ENCODE measurements at places on chromosomes 5 and 9.

- no peak for DNase-seq
Measured at GRCh38 chr9:37776328-37776727, 8.5 kb downstream of the EXOSC3 start.

GRCh38 chr9:3035579-3036332 is 191.9 kb upstream of the PUM3 start:
- DNase-seq, result no peak

DNA sequence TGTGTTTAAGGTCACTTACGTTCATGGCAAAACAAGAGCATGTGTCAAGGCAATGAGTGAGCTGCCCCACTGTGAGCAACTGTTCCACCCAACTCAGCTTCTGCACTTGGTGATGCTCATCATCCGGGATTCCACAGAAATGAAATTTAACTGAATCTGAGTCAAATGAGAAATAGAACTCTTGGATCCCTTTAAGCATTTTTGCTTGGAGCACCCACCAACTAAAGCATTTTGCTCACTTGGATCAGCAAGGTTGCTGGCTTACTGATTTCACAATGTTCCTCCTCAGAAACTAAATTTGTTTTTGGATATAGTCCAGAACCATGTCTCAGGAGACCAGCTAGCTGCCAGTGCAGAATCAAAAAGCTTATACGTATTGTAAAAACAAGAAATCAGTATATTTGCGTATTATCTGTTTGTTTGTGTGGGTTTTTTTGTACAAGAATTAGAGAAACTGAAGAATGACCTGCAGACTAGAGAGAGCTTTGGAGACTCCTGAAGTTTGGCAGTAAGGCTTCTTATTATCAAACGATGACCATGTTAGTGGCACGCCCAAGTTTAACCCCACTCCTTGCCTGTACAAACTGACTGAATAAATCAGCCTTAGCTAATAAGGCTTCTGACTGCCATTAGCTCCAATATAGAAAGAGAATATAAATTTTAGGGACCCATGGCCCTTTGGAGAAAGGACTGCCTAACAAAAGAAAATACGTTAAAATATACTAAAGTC is 153.8 kb upstream of the FST start:
- no peak for DNase-seq

- no peak for DNase-seq
Measured at GRCh38 chr5:12902611-12903010, 998.4 kb upstream of the CTNND2 start.

GRCh38 chr5:95347506-95348120 is 43.6 kb upstream of the FAM81B start:
- no peak for DNase-seq

- no peak for DNase-seq
Measured at GRCh38 chr5:3836528-3836927, 240.9 kb downstream of the IRX1 start.

DNA sequence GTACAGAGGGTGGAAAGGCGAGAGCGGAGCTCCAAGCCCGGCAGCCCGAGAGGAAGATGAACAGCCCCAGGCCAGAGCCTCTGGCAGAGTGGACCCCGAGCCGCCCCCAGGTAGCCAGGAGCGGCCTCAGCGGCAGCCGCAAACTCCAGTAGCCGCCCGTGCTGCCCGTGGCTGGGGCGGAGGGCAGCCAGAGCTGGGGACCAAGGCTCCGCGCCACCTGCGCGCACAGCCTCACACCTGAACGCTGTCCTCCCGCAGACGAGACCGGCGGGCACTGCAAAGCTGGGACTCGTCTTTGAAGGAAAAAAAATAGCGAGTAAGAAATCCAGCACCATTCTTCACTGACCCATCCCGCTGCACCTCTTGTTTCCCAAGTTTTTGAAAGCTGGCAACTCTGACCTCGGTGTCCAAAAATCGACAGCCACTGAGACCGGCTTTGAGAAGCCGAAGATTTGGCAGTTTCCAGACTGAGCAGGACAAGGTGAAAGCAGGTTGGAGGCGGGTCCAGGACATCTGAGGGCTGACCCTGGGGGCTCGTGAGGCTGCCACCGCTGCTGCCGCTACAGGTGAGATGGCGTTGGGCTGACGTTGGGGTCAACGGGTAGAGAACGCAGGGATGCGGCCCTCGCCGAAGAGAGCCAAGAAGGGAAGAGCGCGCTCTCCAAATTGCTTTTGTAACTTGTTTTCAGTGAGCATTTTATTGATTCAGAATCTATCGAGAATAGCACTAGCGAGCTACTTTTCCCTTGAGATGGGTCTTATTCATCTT is at the start of gene PTGER4:
Gene PTGER4, plus strand, starts transcription at position 3 of the 769 bp plus-strand sequence. CDS start 1,079 bp downstream, outside the sequence.
- DNase-seq, result no peak

Measured in stimulated activated CD4-positive, alpha-beta T cell treated with anti-CD3 and anti-CD28 coated beads, Interleukin-4, amount 100 ng/mL, for 48 hours (primary cell).